Right forelimb (tissue), 1 donor: ENCODE measurements at places on chromosomes 11 and 22.

- DNase-seq, result peak; percentile 35
Measured at GRCh38 chr22:20024225-20024624, 3.3 kb downstream of the TANGO2 start.

DNA sequence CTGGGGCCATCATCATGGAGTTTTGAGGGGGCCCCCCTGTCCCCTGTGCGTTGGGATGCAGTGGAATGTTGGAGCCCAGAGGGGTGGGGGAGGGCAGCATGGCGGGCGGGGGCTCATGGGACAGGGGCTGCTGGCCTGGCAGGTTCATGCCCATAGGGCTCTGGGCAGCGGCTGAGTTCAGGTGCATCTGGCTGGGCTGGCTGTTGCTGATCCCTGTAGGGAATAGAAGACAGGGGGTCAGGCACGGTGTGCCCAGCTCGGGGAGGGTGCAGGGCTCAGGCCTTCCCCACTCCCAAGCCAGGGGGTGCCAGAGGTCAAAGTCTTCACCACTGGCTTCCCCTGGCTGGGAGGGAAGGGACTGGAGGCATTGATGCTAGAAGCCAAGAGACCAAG, 15.6 kb downstream of the CXCR5 start:
- DNase-seq, result no peak

GRCh38 chr11:62446091-62446490, 27.3 kb downstream of the SCGB1A1 start:
- DNase-seq, result no peak

GRCh38 chr22:41968601-41969000, 642 bp upstream of the SEPTIN3 start:
- no peak for DNase-seq

DNA sequence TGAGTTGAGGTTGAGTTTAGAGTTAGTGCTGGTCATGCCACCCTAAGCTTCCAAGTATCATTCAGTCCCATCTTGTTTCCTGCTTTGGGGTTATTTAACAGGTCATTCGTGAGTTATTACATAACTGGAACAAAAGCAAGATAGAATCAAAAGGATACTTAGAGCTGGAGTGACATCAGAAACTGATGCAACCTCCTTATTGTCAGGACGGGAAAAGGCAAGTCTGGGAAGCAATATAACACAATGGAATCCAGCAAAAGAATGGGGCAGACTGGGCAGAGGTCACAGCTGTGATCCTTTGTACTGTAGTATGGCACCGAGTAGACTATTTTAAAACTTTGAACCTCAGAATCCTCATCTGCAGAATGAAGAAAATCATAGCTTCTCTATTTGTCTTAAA, 4.4 kb upstream of the PRSS23 start:
- DNase-seq, result no peak

DNA sequence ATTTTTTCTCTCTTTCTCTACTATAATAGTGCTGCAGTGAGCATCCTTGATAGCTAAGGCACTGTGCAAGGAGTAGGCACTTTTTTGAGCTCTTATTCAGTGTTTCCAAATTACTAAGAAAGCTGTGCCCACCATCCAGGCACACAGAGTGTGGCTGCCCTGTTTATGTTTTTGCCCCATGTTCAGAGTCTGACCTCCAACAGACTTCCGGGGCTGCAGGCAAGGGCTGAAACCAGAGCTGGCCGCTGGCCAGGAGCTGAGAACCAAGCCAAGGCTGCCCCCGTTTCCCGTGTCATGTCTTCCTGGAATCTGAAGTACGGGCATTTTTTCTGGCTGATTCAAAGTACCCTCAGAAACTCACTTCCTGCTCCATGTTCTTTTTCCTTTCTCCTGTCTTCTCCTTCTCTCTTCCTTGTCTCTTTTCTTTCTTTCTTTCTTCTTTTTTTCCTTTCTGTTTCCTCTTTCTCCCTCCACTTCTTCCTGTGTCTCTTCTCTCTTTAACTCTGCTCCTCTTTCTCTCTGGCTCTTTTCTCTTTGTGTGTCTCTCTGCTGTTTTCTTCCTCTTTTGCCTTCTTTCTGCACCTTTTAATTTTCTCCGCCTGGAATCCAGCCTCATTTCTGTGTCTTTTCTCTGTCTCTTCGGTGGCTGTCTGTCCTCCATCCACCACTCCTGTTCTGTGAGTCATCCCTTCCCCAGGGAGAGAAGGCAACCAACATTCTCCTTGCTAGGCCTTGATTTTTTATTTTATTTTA, 17.0 kb upstream of the KCTD14 start:
- peak; percentile 63 for DNase-seq

DNA sequence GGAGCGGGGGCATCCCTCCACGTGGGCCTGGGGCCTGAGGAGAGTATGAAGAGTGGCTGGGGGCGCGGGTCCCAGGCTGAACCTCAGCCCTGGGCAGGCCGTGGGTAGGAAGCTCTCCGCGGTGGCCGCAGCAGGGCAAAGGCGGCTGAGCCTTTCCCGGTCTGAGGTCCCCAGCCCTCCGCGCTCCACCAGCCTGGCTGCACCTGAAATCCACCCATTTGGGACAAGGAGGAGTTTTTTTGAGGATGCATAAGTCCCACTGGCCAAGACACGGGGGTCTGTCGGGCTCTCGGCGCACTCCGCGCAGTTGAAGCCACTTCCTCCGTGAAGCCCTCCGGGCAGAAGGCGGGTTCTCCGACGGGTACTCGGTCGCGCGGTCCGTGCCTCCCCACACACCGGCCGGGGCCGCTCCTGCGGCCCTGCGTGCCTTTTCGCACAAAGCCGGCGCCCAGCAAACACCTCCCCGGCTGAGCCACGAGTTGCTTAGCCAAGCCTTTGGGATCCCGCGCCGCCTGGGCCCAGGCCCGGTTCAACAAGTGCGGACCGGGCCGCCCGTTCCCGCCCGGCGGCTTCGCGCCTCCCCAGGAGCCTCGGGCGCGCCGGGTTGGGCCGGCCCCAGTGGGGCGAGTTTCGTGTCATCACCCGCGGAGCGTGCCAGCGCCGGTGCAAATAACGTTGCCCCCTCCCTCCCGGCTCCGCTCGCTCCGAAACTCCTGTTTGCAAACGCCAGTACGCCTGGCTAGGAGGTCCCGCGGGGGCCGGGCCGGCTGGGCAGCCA, 666 bp upstream of the OVOL1 start:
- DNase-seq, result peak; percentile 50

DNA sequence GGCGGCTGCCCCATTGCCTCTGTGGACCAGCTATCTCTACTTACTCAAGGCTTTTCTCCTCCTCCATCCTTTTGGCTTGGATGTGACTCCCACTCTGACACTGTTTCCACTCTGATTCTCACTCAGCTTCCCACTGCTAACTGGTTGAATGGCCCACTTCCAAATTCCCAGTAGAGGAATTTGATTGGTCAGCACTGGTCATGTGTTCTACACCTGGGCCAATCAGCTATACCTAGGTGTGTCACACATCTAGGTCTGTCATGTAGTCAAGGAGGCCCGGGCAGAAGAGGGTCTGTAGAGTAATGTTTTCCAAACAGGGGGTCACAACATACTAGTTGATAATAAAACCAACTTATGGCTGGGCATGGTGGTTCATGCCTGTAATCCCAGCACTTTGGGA, 53.3 kb downstream of the TPBGL start:
- no peak for DNase-seq

DNA sequence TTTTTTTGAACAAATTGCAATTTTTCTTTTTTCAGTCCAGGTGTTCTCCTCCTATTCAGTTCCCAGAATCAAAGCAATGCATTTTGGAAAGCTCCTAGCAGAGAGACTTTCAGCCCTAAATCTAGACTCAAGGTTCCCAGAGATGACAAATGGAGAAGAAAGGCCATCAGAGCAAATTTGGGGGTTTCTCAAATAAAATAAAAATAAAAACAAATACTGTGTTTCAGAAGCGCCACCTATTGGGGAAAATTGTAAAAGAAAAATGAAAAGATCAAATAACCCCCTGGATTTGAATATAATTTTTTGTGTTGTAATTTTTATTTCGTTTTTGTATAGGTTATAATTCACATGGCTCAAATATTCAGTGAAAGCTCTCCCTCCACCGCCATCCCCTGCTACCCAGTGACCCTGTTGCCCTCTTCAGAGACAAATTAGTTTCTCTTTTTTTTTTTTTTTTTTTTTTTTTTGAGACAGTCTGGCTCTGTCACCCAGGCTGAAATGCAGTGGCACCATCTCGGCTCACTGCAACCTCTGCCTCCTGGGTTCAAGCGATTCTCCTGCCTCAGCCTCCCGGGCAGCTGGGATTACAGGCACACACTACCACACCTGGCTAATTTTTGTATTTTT, 6.2 kb upstream of the UBE4A start:
- DNase-seq, result no peak

GRCh38 chr11:58133309-58134076, 8.2 kb upstream of the OR9I1 start:
- no peak for DNase-seq

GRCh38 chr11:63548178-63548577, 11.6 kb downstream of the PLAAT4 start:
- no peak for DNase-seq
